ENCODE measurements at places on chromosomes 13 and 19. TPM values are rescaled to one million over a fixed set of nuclear protein-coding genes. Genes with fewer than 3 reads are reported as not detected.

- DNase-seq, result no peak
Observed at GRCh38 chr19:51733742-51734522, 10.1 kb upstream of the HAS1 start.

GRCh38 chr13:77691871-77692270 is 5.6 kb upstream of the SLAIN1 start:
- no peak for DNase-seq

Gene IRGC
- not detected for polyA plus RNA-seq

Gene URAD
- polyA plus RNA-seq, result not detected

- DNase-seq, result no peak
Observed at GRCh38 chr19:16542910-16543472, 754 bp upstream of the CHERP start.

DNA sequence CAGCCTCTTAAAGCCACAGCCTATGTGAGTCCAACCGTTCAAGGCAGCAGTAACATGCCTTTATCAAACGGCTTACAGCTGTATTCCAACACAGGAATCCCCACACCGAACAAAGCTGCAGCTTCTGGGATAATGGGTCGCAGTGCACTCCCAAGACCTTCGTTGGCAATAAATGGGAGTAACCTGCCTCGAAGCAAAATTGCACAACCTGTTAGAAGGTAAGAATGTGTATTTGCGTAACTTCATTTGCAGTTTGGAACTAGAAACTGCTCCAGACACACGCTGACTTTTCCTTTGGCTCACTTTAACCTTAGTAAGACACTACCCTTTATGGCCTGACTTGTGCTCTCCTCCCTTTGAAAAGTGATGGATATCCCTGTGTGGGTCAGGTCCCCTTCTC is 63.4 kb downstream of the SLAIN1 start:
- DNase-seq, result no peak

DNA sequence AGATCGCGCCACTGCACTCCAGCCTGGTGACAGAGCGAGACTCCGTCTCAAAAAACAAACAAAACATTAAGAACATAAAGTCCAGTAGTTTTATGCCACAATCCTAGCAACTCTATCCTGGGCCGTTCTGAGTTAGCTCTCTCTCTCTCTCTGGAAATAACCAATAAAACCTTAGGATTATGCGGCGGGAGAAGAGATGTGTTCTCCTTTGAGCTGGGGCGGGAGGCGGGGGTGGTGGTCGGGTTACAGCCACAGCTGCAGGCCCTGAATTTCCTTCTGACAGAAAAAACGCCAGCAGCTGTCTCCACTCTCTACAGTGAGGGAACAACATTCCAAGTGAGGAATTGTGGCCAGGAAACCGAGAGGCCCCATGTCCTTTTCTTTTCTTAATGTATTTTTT is 9.1 kb upstream of the PNMA8A start:
- peak; percentile 53 for DNase-seq

- peak; percentile 86 for DNase-seq
Observed at GRCh38 chr19:10625003-10625761, at the start of gene SLC44A2. SLC44A2 (plus strand) TSS chr19:10625553; CDS start chr19:10625634, 81 bp downstream.

DNA sequence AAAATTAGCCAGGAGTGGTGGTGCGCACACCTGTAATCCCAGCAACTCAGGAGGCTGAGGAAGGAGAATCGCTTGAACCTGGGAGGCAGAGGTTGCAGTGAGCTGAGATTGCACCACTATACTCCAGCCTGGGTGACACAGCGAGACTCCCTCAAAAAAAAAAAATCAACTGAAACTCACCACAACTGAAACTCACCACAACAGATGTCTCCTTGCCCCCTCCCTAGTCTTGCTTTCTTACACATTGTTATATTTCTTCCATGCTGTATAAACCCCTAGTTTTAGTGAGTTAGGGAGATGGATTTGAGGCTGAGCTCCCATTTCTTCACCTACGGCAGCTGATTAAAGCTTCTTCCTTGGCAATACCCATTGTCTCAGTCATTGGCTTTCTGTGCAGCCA is 3.3 kb downstream of the ZIM3 start:
- DNase-seq, result no peak

Gene LACC1
- 3.4 TPM for polyA plus RNA-seq

Gene SYNE4
- polyA plus RNA-seq, result 0.48 TPM

DNA sequence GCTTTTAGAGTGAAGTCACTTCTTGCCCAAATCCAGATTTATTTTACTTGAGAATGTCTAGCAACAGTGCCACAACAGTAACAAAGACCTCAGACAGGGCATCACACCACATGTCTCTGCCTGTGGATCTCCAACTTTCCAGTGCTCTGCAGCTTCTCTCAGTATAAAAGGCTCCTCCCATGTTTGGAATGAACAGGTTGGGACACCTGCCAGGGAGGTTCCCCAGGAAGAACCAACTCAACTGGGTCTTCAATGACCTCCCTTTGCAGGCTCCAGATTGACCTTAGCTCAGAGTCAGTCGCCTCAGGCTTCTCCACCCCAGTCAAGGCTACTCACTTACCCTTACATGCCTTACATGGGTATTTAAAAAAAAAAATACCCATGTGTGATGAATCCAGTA is 3.4 kb downstream of the ZNF823 start:
- no peak for DNase-seq

Gene HMG20B
- 33.2 TPM for polyA plus RNA-seq

Gene TMEM86B
- polyA plus RNA-seq, result 3.0 TPM

DNA sequence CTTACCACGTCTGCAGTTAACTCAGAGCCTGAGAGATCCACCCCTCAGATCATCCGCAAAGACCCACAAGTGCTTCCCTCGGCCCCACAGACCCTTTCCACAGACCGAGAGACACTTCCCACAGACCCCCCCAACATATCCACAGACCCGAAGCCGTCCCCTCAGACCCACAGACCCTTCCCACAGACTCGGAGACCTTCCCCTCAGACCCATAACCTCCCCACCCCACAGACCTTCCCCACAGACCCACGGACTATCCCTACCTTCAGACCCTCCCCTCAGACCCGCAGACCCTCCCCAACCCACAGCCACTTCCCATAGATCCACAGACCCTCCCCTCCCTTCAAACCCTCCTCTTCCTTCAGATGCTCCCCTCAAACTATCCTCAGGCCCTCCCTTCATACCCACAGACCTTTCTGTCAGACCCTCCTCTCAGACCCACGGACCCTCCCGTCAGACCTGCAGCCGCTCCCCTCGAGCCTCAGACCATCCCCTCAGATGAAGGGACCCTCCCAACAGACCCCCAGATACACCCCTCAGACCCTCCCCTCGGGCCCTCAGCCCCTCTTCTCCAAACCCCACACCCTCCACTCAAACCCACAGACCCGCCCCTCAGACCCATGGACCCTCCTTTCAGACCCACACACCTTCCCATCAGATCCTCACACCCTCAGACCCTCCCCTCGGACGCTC is 20.1 kb upstream of the TFDP1 start:
- DNase-seq, result no peak

Gene FOXO1
- 80.1 TPM for polyA plus RNA-seq

- DNase-seq, result no peak
Observed at GRCh38 chr19:12260861-12261260, 33.8 kb downstream of the ZNF44 start.

DNA sequence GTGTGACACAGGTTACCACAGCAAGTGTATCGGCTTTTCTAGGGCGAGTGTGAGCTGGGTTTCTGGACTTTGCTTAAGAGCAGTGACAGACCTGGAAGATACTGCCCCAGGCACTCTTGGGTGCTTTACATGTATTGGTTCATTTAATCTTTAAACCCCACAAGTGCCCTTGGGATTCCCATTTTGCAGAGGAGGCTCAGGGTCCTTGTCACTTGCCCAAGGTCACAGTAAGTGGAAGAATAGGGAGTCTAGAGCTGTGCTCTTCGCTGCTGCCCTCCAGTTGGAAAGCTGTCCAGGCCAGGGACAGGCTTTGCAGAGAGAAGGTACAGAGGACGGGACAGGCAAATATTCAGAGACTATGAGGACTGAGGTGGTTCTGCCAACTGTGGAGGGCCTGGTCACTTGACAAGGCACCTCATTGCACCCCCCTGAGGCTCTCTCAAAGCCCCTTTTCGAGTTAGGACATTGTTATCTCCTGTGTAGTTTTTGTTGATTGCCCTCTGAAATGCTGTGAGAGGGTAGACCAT is 42.4 kb downstream of the BBC3 start:
- DNase-seq, result no peak

Gene PSG2
- polyA plus RNA-seq, result not detected

DNA sequence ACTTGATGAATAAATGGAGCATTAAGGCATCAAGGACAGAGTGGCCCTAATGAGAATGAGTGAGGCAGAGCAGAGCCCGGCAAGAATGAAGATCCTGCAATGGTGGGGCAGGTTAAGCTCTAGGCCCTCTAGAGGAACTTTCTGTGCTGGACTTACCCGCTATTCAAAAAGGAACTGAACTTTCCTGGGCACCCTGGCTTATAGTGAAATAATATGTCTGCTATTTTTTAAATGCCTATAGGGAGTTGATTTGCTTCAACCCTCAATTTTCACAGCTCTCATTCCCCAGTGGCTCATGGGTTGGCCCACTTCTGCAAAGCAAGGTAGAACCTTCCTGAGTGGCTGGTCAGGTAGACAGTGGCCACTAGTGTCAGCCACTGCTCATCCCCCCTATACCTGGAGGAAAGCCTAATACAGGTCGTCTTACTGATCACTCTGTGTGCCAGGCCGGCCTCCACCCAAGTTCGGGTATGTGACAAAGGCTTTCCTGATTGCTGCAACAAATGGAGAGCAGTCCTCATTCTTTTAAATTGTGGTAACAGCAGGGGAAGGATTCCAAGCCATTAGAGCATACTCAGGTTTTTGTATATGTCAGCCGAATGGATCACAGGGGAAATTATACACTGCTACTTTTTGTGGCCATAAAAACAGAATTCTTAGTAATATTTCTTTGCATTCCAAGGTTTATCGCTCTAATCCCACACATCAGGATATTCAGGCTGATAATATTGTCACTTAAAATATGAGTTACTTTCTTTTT is 103.0 kb downstream of the KL start:
- no peak for DNase-seq

Gene STK24
- 153 TPM for polyA plus RNA-seq

DNA sequence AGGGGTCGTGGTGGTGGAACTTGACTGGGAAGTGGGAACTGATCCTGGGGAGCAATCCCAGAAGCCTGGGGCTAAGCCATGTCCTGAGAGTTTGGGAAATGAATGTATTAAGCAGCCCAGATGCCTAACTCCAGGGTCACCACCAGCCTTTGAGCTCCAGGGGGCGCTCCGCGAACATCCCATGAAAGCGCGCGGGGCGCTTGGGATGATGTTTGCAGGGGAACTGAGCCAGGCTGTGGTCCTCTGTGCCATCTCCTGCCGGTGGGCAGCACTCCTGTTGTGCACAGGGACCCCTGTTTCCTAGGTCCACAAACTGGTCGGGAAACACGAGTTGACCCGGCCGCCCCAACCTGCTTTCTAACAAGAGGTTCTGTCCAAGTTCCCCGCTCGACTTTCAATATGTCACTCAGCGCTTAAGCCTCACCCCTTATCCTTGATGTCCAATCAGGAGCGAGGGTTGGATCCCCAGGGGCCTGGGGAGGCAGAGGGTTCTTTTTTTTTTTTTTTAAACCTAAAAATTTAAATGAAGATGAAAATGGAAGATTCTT is 14.4 kb downstream of the LEUTX start:
- peak; percentile 59 for DNase-seq

DNA sequence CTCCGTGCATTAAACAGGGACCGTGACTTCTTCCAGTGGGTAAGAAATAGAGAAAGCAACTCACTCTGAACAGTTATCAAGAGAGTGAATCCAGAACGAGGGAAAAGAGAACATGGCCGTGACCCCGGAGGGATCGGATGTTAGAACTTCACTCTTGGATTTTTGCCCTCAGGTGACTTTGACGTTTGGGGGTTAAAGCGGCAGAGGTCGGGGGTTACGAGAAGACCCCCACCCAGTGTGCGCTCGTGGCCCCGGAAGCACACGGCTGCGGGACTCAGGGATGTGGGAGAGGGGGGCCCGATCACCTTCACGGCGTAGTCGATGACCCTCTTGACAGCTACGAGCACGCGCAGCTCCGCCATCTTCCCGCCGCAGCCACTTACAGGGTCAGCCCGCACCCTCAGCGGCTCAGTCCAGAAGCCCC is at the start of gene ETFB:
Gene ETFB, minus strand, starts transcription at position 424 of the 424 bp plus-strand sequence. Its CDS starts 62 bp downstream, at position 362.
- DNase-seq, result no peak

DNA sequence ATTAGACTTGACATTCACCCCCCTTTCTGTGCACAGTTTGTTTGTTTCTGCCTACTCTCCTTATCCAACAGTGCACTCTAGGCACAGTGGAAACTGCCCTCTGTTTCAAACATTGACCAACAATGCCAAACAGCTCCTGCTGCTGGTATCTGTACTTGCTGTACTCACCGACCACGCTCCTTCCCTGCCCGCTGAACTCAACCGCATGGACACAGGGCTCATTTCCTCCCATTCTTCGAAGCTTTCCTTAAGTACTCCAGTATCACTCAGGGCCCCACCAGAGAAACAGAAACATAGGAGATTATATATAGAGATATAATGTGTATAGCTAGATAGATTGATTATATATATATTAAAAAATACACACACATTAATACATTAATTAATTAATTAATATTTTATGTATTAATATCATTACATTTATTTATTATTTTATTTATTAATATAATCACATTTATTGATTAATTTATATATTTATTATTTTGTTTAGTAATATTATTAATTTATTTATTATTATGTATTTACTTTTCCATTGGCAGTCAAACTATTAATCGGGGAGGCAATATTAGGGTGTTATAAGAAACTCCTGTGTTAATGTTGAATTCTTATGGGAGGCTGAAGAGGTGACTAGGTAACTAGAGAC is 1528.2 kb downstream of the EFNB2 start:
- DNase-seq, result no peak

- DNase-seq, result no peak
Observed at GRCh38 chr13:109989686-109990085, 203.3 kb upstream of the IRS2 start.

Gene SHISA7
- not detected for polyA plus RNA-seq

DNA sequence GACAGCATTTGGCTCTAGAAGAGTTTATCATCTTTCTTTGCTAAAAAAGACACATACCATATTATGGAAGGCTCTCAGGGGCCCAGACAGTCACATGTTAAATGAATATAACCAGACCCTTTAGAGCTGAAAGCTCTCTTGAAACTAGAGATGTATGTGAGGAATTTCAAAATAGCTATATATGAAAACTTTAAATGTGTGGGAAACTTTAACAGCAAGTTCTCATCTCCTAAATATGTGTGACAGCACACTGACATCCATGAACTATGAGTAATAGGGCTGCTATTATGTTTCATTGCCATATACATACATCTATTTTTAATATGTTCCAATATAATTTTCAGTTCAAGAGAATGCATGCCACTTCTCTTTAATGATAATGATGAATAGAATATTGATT is 509.5 kb downstream of the GPC6 start:
- no peak for DNase-seq

DNA sequence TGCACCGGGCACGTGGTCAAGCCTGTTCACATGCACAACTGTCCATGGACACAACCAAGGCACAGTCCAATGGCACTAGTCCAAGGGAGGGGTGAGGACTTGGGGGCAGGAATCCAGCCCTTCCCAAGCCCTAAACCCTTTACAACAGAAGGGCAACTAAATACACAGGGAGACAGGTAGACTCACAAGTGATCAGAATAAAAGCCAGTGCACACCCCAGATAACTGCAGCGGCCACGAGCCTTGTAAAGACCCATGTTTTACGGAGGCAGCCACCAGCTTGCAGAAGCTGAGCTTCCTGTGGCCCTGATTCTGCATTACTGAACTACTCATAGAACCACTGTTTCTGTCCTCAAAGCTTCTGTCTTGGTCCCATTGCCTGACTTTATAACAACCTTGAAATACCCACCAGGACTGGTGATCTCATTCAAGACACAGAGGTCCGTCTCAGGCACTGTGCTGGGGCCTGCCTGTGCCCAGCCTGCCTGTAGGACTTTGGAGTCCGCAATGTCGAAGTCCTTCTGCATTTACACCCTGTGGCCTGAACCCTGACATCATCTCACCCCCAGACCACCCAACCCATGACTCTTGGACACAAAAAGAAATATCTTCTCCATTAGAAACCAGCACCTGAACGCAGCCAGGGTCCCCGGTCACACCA is 181.2 kb downstream of the COL4A1 start:
- no peak for DNase-seq
